Naive thymus-derived CD4-positive, alpha-beta T cell (primary cell): ENCODE measurements at places on chromosomes 1 and 21.

- no peak for DNase-seq
These were observed 5.8 kb downstream of the VASH2 start for GRCh38 chr1:212955961-212956620.

DNA sequence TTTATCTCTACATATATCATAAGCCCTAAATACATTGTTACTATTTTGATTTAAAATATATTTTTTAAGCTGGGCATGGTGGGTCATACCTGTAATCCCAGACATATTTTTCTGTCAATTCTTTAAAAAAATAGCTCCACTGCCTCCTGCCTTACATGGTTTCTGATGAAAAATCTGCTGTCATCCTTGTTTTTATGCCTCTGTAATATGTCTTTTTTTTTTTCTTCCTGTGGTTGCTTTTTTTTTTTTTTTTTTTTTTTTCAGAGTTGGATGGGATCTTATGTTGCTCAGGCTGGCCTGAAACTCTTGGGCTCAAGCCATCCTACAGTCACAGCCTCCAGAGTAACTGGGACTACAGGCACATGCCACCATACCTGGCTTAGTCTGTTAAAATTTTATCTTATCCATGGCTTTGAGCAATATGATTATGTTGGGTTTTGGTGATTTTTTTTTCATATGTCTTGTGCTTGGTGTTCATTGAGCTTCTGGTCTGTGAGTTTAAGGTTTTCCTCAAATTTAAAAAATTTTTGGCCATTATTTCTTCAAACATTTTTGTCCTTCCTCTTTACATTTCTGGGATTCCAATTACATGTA lies 12.4 kb upstream of the EDARADD start:
- no peak for DNase-seq

DNA sequence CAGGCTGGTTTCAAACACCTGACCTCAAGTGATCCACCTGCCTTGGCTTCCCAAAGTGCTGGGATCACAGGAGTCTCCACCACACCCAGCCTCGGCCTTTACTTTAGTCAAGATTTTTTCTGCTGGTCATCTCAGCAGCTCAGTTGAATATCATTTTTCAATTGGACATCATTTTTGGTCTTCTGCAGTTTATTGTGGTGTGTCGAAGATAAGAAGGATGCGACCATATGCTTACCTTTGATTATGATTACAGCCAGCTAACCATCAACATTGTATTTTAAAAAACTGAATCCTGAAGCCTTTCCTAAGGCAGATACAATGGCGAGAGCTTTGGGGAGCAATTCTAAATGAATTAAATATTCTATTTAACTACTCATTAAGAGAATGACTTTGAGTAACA lies 12.3 kb upstream of the NFIA start:
- no peak for DNase-seq

DNA sequence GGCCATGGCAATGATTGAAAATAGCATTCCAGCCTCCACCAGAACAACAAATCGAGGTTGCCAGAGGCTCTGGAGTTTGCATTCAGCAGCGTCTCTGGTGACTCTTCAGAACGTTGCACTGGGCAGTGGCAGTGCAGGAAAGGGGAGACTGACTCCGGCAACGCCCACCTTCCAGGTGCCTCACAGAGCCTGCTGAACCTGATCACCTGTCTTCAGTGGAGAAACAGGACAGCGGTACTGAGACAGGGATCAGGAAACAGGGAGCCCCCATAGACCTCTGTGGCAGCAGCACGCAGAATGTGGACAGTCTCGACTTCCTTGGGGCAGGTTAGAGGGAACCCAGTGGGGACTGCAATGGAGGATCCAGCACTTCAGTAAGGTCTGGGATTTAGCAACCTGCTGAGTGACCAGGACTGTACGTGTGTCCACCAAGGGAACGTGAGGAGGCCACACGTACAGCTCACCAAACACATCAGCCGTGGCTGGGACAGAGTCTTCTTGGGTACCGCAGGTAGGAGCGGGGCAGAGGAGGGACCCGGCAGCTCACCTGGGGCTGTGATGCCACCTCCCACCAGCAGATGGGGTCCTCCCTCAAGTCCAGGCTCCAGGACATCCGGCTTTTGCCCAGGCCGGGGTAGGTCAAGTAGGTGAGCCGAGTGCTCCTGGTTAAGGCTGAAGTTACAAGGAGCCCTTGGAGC lies 128.6 kb downstream of the PRDM2 start:
- DNase-seq: no peak

GRCh38 chr1:174556392-174556791 lies 108.6 kb downstream of the GPR52 start:
- DNase-seq: no peak

- no peak for DNase-seq
These were observed 26.1 kb downstream of the CD58 start for GRCh38 chr1:116544588-116545358.

DNA sequence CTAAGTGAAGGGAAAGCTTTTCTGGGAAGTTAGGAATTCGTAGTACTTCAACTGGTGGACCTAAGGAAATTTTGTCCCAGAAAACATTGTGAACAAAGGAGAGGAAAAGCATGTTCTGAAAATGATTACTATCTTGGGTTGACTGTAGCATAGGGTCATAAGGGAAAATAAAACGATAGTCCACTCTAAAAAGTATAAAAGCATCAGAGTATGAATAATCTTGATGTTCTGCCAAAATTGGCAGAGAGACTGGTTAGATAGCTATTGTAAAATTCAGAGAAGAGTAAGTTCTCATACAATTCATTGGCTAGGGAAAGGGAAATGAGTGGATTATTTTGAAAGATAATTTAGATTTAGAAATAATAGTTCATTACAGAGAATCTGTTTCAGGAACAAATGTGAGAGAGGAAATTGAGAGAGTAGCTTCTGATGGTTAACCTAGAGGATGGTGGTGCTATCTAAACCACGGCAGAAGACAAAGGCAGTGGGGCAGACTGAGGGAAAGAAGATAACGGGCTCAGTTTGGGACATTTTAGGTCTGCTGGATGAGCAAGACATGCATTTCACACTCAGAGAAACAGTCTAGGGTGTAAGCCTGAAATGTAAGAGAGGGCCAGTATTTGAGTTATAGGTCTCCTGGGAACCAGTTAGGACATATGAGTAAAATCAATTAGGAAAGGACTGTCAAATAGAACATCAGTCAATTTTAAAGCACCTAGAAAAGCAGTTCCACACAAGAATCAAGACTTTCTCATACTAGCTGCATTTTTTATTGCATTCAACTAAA lies 799.3 kb upstream of the CXADR start:
- DNase-seq: no peak

DNA sequence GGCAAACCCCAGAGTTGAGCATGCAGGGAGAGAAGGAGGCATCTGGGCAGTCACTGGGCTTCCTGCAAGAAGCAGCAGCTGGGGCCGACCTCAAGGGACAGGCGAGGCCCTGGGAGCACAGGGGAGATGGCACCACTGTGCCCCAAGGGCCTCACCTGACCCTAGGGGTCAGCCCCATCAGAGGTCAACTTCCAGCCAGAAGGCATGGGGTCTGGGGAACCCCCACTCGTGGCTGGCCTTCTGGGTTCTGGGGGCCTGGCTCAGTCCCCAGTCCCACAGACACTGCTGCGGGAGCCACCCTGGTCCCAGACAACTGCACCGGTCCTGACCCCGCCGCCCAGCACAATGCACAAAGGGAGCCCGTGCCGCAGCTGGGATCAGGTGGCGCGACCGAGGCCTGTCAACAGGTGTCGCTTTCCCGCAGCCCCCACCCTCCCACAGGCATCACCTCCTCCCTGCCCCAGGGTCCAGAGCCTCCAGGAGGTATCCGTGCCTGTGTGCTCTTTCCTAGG lies 6.2 kb downstream of the WNT9A start:
- DNase-seq: peak; percentile 7

DNA sequence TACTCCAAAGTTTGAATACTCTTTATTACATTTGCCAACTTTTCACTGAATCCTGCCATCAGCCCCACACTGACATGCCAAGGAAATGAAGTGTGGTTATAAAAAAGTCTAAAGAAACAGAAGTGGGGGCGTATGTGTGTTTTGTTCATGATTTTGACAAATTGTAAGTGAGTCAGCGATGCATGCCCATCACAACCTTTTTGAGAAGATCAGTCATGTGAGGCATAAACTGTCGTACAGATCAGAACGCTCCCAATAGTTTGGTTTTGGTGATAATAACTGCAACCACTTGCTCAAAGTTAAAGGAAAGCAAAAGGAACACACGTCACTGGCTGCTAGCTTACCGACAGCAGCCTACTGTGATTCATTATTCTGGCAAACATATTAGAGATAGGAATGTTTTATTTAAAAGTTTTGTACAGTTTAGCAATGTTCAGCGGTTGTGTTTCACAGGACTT lies 95.6 kb downstream of the RGS2 start:
- no peak for DNase-seq

DNA sequence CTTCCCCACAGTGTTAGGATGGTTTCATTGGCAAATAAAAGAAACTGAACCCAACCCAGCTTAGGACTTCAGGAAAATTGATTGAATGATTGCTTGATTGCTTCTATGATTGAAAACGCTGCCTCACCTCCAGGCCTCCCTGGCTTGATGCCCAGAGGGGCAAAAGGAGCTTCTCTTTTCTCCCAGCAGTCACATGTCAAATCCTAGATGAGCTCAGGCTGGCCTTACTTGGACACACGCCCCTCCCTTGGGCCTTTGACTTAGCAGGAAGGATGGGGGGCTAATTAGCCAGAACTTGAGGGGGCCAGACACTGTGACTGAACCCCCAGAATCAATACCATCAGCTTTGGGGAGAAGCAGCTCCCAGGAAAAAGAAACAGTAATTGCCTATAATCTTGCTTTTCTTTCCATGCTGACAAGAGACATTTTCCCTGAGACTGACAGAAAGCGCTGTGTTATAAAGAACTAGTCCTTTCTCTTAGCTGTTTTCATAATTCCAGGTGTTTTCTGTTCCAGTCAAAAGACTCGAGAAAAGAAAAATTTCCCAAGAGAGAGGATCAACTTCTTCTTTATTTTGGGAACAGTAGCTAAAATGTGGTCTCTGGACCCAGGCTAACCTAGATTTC lies 50.8 kb upstream of the ATP5PO start:
- DNase-seq: no peak

DNA sequence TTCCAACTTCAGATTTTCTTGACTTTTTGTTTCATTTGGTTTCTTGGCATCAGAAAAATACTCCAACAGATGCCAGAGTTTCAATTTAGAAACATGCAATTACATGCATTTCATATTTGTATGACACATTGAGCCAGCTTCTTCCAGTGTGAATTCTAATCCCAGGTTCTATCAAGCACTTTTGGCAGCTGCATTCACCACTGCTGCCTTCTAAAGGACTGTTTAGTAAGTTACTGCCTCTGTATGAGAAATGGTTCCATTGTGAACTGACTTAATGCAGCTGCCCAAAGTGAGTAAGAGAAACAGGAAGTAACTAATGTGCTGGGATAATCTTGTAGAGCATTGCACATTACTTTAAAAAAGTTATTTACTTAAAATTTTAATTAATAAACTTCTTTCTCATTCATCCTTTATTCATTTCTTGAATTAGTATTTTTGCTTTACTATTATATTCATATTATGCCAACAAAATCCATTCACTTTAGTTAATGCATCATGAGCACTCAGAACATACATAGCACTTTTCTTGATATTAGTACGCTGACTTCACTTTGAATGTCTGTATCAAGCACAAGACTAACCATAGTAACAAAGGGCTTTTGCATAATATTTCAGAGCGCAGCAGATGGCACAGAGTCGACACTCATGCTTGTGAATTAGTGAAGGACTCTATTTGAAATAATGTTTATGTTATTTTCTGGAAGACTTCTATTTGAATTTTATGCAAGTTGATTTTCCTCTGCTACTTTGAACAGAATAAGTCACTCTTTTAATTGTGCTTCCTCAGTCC lies 9.8 kb downstream of the RGS18 start:
- DNase-seq: no peak

DNA sequence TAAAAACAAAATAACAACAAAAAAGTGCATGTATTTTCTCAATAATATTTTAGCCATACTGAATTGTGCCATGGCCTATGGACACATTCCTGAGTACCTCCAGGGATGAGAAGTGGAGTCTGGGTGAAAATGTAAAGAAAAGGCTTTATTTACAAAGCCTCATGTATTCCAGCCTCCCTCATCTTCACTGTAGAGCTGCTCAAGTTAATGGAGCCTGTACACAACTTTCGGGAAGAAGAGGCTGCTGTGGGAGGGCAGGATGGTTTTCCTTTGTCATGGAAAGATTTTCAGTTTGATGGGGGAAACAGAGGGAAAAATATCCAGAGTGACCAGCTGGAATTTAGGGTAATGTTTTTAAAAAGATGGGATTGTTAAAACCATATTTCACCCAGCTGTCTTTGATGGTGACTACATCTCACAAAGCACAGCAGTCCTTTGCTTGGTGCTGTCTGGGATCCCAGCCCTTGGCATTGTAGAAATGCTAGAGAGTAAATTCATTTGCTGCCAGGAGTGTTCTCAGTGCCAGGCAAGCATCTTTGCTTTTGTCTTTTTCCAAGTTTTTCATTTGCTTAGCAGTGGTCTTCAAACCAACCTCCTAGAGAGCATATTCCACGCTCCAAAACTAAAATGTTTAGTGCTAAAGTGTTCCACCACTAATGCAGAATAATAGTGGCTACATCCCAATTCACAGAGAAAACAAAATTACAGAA lies 54.9 kb downstream of the DPT start:
- DNase-seq: no peak

GRCh38 chr1:218718977-218719376 lies 373.8 kb downstream of the TGFB2 start:
- no peak for DNase-seq

DNA sequence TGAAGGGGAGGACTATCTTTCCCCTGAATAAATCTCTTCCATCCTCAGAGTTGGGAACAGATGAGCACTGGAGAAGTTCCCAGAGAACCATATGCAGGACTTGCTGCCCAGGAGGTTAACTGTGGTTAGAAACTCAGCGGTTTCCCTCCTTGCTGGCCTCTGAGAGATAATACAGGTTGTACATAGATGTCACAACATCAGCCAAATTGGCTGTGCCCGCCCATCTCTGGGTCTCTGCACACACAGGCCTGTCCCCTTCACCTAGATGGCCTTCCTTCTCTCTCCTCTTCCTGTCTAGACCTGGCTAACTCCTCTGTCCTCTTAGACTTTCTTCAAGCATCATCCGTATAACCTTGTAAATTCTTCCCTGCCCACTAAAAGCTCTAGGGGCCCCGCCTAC lies 5.7 kb downstream of the RGS5 start:
- no peak for DNase-seq

DNA sequence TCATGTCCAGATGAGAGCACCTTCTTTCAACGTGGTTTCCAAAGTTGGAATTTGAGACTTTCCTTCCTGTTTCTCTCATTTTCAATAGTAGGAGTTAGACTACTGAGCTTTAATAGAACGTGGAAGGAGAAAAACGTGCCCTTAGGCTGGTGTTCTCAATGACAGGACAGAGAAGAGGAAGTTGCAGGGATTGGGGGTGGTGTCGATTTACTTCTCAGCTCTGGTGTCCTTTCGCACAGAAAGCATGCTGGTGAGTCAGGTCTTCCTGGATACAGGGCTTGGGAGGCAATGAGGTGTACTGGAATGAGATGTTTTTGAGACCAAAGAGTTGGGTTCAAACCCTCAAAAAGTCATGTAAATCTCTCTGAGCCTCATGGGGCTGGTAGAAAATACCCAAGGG lies 67.1 kb downstream of the HIVEP3 start:
- no peak for DNase-seq

- DNase-seq: no peak
These were observed 118.5 kb downstream of the HMGB4 start for GRCh38 chr1:33982419-33982818.
